ENCODE measurements at places on chromosomes 1 and 21.

GRCh38 chr1:64882574-64883255 lies 83.6 kb downstream of the JAK1 start:
- no peak for DNase-seq

DNA sequence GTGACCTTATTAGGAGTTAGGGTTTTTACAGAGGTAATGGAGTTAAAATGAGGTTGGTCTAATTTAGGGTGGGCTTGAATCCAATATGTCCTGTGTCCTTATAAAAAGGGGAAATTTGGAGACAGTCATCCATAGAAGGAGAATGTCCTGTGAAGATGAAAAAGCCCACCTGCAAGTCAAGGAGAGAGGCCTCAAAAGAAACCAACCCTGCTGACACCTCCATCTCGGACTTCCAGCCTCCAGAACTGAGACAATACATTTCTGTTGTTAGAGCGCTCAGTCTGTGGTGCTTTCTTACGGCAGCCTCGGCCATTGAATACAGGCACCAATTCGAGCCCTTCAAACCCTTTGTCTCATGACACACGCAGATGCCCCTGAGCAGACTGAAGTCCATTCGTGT lies 43.8 kb downstream of the ACTA1 start:
- no peak for DNase-seq

DNA sequence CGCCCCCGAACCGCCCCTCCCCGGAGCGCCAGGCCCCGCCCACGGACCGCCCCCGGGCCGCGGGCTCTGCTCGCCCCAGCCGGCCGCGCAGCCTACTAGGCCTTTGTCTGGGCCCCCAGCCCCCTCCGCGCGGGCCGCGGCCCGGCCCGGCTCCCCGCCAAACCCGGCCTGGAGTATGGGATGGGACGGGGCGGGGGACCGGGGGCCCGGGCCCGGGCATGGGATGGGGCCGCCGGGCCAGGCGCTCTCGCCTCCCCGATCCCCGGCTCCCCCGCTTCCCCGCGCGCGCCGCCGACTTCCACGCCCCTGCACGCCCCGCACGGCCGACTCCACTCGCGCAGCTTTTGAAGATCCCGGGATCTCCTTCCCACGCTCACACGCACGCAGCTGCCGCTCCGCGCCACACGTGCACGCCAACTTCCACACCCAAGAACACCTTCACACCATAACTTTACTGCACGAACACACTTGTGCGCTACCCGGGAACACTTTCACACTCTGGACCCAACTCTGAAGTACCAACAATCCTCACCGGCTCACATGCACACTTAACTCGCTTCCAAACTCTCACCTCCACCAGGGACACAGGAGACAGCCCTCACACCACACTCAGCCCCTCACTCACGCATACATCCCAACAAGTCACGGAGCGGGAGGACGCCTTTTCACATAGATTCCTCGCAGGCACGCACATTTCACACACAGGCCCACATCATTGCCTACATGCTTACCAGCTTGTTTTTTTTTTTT lies 437 bp upstream of the HSPG2 start:
- DNase-seq: peak; percentile 66

- DNase-seq: no peak
These were observed 880 bp downstream of the IGSF21 start for GRCh38 chr1:18108299-18109057.

DNA sequence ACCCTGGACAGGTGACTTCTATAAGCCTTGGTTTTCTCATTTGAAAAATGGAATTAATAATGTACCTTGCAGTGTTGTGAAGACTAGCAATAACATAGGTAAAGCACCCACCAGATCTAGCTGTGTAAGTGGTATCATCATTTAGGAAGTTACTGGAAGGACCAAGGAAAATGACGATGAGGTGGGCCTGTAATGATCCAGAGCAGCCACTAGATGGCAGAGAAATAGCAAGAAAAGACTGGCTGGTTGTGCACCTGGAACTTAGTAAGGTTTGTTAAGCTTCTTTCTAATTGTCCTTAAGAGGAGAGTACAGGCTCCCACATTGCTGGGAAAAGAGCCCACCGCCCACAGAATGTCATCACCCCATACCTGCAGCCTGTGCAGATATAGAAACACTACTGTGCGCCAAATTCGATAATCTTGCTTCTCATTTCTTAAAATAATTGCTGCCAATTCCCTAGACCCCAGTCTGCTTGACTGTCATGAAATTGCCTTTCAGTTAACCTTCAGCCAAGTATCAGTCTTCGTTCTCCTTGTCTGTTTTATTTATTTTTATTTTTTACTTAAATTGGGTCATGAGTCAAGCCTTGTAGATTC lies 37.2 kb downstream of the WNT4 start:
- DNase-seq: no peak

DNA sequence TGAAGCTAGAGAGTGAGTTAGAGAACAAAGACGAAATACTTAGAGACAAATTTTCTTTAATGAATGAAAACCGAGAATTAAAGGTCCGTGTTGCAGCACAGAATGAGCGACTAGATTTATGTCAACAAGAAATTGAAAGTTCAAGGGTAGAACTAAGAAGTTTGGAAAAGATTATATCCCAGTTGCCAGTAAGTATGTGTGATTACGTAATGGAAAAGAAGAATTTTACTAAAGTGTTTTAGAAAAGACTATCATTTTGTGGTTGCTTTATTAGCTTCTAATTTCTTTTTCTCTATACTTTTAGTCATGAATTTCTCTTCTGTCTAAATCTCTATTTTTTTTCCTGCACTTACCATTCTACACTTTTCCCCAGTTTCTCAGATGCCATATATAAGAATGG lies 26.7 kb downstream of the CCDC18 start:
- no peak for DNase-seq

- no peak for DNase-seq
These were observed 2.7 kb downstream of the PLXNA2 start for GRCh38 chr1:208241512-208241911.

GRCh38 chr1:47669081-47669585 lies 231.3 kb downstream of the FOXD2 start:
- no peak for DNase-seq

DNA sequence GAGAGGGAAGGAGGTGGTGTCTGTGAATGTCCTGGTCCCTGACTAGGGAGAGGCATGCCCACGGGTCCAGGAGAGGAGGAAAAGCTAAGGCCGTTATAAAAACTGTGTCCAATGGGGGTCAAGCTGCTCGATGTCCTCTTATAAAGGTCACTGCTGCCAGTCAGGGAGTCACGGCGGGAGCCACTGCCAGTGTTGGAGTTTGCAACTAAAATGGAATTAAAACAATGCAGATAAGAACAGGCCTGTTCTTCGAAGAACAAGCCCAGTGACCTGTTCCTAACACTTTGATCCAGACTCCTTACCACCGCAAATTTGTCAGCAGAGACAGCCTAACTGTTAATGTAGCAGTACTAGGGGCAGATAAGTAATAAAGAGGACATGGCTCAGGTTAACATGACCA lies 56.1 kb upstream of the SDC3 start:
- DNase-seq: no peak

DNA sequence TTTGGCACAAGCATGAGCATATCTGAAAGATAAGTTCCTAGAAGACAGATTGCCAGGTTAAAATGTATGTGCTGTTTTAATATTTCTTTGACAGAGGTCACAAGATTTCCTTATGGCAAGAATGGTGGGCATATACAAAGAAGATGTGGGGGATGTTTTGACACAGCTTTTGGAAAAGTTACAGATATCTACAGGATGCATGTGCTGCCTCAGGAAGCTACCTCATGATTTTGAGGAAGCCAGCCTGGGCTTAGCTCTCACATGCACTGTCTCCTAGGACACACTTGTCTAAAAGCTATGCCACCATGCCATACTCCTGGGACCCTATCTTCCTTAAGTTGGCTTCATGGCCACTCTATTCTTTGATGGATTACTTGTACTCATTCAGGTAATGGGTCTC lies 99.9 kb downstream of the C1orf94 start:
- no peak for DNase-seq

DNA sequence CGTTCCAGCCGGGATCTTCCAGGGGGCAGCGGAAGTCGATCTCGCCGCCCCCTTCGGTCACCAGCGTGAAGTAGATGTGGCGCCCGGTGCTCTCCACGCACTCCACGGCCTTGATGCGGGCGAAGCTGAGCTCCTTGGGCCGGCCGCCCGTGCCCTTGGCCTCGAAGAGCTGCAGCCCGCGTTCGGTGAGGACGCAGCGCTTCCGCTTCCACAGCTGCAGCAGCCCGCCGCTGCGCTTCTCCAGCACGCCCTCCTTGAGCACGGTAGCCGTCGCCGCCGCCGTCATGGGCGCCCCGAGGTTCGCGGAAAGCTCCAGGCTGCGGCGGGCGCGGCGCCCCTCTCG lies 516 bp downstream of the PHLDA3 start:
- DNase-seq: no peak

- DNase-seq: no peak
These were observed 62.9 kb upstream of the TMPRSS2 start for GRCh38 chr21:41570791-41571355.

DNA sequence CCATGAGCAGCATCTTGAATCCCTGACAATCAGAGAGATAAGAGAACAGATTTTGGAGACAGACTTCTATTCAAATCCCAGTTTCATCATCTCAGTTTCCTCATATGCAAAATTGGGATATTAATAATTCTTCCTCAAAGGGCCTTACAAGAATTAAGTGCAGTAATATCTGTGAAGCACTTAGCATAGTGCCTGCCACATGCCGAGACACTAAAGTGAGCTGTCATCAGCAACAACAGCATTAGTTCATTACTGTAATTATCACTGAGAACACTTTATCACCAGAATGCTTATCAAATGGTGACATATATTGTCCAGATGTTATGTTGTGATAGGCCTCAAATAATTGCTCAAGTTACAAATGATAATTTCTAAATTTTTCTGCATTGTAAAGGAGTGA lies 922 bp upstream of the FCRLB start:
- DNase-seq: no peak

Data from activated CD8-positive, alpha-beta memory T cell treated with anti-CD3 and anti-CD28 coated beads, Interleukin-2, amount 50 U/mL, for 4 hours (primary cell).